Activated T-cell treated with anti-CD3 and anti-CD28 coated beads, Interleukin-2, amount 50 U/mL, for 72 hours (primary cell): ENCODE measurements at places on chromosomes 11 and 22. TPM values are rescaled to one million over a fixed set of nuclear protein-coding genes. Genes with fewer than 3 reads are reported as not detected.

Gene MS4A6E
- total RNA-seq = not detected

Gene MYO7A
- 0.29 TPM for total RNA-seq

Gene MFRP
- not detected for total RNA-seq

Gene CREB3L1
- not detected for total RNA-seq
